Nucleus accumbens (tissue), 56 donors: ENCODE measurements at places on chromosomes 7 and 10.

GRCh38 chr7:158856883-158857668, 718 bp downstream of the DYNC2I1 start:
- no peak for DNase-seq

GRCh38 chr7:157991351-157991750, 596.3 kb downstream of the PTPRN2 start:
- DNase-seq = no peak

- no peak for DNase-seq
Measured at GRCh38 chr10:4748491-4749270, 77.3 kb upstream of the AKR1E2 start.

DNA sequence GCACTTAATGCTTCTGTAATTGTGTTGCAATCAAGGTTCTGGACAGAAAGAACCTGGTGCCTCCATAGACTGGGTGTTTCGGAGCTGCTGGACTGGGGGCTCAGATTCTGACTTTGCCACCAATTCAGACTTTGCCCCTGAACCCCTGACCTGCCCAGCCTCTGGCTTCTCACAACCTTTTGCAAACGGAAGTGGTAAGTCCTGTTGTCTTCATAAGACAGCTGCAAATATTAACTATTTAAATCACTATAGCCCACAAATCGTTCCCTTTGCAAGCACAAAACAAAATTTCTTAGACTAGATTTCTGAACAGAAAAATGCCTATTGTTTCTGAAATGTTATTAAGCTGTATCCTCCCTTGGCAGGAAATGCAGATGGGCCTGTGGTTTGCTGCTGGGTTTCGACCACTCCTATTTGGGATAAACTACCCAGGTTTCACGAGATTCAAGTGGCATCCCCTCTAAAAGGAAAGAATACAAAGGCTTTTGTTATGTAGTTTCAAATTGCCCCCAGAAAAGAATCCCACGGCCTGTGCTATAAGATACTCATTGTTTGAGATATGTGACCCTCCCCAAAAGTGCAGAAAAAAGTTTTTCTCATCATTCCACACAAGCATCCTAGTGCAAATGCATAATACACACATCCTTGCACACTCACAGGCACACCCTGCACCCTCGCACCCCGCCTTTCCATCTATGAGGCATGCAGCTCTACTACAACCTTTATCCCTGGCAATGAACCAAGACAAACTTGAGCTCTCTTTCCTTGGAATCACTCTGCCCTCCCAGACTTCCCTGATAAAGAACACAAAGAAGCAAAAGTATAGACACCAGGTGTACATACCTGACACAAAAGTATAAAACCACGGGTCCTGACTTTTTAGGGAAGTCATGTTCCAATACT, 209.1 kb downstream of the PRPF18 start:
- DNase-seq = no peak

DNA sequence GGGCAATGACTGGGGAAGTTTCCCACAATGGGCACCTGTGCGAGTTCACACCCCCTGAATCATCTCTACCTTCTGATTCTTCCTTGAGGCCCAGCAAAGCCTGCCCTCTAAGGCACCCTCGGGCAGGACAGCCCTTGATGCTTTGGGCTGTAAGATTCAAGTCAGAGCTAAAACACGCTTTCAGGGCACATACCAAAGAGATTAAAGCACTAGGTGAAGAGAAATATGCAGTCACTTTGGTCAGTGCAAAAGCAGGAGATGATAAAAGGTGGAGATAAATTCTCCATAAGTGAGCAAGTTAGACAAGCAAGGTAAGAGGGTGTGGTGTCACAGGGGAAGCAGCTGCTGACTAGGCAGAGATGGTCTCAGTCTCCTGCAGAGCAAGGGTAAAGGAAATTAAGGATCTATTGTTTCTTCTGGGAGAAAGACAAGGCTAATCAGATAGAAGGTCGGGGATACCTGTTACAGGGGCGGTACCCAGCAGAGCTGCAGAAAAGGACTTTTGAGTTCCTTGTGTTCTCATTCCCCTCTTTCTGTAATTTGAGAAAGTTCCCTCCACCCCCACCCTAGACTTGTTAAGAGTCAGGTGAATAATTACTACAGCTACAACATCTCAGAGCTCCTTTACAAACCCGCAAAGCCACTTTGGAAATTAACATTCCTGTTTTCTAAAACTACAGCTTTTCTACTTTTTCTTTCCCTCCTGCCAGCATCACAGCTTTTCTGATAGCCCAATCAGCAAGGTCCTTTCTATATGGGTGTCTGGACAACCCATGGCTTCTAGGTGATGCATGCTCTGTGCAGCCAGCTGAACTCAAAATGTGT, 26.4 kb downstream of the PDLIM1 start:
- no peak for DNase-seq

- DNase-seq = no peak
Measured at GRCh38 chr10:71694567-71694968, 25.0 kb downstream of the C10orf105 start.

GRCh38 chr7:25950488-25951413, 201.2 kb upstream of the NFE2L3 start:
- DNase-seq = peak; percentile 10

GRCh38 chr7:285731-286130, 4.2 kb upstream of the FOXL3 start:
- DNase-seq = no peak

- DNase-seq = no peak
Measured at GRCh38 chr7:44311561-44312495, 13.6 kb downstream of the CAMK2B start.

GRCh38 chr7:45606931-45607330, 32.8 kb downstream of the ADCY1 start:
- no peak for DNase-seq

DNA sequence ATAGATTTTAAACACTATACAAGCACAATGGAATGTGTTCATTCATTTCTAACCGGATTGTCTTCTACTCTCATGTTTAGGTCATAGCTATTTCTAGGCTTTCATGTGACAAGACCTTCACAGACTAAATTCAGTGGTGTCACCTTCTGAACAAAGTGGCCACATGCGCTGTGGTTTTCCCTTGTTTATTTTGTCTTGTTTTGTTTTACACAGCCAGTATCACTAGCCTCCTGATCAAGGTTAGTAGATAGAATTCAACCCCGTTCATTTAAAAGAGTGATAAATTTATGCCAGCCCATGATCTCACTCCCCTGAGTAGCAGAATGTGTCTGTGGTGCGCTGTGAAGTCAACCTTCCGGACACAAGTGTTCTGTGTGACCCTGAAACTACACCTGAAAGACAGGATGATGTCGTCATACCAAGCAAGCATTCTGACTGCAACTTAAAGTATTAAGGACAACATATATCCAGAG, 209.1 kb downstream of the CREB5 start:
- no peak for DNase-seq

DNA sequence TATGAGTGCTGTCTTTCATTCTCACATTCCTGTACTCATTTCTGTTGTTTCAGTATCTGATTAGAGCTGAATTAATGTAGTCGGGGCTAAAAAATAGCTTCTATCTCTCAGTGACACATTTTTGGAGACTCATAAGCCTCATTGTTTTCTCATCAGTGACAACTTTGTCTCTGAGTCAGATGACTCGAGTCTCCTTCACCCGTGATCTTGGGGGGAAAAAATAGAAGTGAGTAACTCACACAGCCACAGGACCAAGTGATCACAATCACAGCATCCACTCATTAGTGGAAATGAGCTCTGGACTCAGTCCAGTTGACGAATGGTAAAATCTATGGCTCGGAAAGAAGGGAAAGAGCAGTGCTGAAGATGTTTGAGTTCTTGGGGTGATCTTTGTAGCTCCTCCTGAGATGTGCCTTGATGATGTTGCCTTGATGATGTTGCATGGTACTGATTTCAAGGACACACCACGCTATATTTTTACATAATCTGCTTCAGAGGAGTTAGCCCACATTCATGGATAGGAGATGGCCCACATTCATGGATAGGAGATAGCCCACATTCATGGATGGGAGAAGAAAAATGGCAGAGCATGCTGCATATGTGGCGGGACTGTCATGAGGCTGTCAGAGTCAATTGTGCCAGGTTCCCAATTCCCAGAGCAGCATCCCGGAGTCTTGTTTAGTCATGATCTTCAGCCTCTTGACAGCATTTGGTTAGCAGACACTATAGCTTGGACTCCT, 214.7 kb downstream of the CELF2 start:
- DNase-seq = no peak

DNA sequence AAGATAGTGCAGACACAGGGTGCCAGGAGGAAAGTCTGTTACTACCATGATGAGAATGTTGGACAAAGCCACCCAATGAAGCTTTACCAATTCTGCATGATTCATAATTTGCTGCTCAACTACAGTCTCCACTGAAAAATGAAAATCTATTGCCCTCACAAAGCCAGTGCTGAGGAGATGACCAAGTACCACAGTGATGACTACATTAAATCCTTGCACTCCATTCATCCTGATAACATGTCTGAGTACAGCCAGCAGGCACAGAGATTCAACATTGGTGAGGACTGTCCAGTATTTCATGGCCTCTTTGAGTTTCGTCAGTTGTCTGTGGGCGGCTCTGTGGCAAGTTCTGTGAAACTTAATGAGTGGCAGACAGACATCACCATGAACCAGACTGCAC, 144.0 kb downstream of the PLCE1 start:
- DNase-seq = no peak

DNA sequence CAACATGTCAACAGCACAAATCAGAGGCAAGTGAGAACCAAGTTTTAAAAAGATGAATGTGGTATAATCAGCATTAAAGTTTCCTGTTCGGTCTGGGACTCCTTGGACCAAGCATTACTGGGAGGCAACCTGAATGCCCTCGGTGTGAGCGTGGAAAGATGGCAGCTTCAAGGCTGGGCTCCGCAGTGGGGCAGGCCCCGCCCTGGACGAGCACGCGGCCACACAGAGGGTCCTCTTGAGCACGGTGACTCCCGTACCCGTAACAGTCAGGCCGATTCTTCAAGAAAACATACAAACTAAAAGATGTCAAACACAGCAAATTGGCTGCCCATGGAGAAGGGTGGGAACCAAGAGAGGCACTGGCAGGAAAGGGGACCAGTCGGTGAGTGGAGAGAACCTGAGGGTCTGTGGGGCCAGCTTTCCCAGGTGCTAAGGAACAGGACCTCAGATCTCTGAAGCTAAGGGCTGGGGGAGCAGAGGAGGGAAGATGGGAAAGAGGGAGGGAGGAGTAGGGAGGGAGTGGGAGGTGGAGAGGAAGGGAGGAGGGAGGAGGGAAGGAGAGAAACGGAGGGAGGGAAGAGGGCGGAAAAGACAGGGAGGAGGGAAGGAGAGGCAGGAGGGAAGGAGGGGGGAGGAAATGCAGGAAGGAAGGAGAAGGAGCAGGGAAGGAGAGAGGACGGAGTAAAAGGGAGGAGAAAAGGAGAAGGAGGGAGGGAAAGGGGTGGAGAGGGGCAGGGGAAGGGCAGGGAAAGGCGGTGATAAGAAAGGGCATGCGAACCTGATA, 71.2 kb upstream of the FAM20C start:
- no peak for DNase-seq

GRCh38 chr10:16769331-16769730, 47.9 kb downstream of the RSU1 start:
- no peak for DNase-seq

DNA sequence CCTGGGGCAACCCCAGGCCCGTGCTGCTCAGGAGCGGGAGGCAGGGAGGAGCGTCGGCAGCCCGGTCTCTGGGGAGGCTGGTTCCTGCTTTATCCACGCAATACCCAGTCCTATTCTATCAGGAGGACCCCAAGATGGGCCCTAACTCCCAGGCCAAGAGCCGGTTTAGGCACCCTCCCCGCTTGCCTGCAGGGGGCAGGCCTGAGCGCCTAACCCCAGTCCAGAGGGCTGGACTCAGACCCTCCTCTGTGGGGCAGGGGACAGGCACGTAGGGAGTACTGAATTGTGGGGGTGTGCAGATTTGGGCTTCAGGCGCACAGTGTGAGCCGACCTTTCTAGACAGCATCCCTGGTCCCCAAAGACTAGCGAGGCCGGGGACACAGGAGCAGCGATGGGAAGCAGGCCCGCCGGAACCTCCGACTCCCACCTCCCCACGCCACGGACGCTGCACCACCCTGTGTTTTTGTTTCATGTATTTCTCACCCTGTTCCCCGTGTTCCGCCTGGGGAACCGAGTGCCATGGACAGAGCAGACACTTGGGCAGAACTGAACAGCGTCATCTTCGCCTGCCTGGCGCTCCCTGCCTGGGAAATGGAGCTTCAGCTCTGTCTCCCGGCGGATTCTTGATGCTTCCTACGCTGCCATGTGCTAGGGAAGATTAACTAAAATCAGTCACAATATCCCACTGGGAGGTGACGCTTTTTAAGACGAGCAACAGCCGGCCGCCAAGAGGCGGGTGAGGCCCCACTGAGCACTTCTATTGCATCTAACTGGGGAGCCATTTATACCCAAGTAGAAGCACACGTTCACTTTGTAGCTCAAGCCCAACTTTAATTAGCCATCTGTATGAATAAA, 5.3 kb downstream of the NUDT1 start:
- no peak for DNase-seq

GRCh38 chr7:55546814-55547213, 25.5 kb downstream of the VOPP1 start:
- DNase-seq = no peak

DNA sequence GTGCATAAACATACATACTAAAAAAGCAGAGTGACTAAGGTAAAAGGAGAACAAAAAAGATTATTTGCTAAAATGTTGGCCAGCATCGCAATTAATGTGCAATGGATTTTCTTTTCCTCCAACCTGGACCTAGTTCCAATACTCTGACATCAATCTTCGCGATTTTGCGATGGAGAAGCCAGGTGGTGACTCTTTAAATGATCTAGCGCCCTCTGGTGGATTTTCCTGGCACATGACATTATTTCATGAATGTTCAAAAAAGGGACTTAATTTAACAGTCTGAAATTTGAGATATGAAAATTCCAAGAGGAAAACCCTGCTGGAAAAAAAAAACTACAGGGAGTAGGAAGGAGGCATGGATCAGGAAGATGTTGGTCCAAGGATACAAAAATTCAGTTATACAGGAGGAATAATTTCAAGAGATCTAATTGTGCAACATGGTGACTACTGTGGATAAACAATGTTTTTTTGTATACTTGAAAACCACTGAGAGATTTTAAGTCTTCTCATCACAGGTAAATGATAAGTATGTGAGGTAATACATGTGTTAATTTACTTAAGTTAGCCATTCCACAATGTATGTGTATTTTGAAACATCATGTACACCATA, 4.3 kb upstream of the KCNMA1 start:
- DNase-seq = no peak

GRCh38 chr7:100957832-100958421, 8.6 kb downstream of the MUC3A start:
- no peak for DNase-seq

- no peak for DNase-seq
Measured at GRCh38 chr10:86905429-86905828, 52.0 kb downstream of the MMRN2 start.

GRCh38 chr7:139709485-139709884, 68.3 kb downstream of the HIPK2 start:
- DNase-seq = no peak

DNA sequence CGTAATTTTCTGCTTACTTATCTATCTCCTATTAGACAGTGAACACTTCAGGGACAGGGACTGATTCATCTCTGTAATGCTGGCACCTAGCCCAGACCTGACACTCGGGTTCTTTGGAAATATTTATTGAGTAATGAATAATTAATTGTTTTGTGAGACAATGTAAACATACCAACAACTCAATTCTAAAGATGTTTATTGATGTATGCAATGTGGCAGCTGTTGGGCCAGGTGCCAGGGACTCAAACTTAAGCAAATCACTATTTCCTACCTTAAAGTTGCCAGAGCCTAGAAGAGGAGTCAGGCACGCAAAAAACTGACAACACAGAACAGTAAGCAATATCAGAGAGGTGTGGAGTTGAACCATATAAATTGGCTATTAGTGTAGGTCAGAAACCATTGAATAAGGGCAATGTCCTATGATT, 63.6 kb upstream of the BMPER start:
- DNase-seq = no peak

- no peak for DNase-seq
Measured at GRCh38 chr7:96686305-96686704, 23.3 kb downstream of the SEM1 start.
